ENCODE measurements at places on chromosomes 1 and 21.

DNA sequence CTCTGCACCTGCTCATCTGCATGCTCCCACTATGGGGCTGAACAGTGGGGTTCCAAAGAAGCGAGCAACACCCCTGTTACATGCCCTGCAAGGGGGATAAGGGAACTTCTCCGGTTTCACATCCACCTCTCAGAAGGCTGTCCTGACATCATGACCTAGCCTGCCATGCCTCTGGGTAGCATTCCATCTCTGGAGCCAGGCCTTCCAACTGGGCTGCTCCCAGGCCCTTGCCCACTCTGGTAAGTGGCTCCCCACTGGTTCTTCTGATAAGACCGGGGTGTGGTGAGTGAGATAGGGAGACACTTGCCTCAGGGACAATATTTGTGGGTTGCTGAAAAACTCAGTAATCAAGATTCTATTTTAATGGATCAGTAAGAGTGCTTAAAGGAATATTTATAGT, 57.8 kb downstream of the KCNJ15 start:
- DNase-seq: no peak
- no peak overlapping the region for H3K27ac ChIP-seq
- H3K27me3 ChIP-seq: no peaks in the 10 kb centered on the region
- H3K36me3 ChIP-seq: no peaks in the 10 kb centered on the region

- H3K27me3 ChIP-seq: no peaks in the 10 kb centered on the region
- no peaks in the 10 kb centered on the region for H3K36me3 ChIP-seq
- H3K4me1 ChIP-seq: peaks cover 10% of the 10 kb centered on the region
- no peak overlapping the region for H3K4me3 ChIP-seq
These were observed 166.2 kb downstream of the ASTN1 start for GRCh38 chr1:176998183-176998795.

GRCh38 chr1:117250061-117250606, 39.4 kb upstream of the VTCN1 start:
- H3K4me3 ChIP-seq: no peak overlapping the region
- H3K27ac ChIP-seq: no peak overlapping the region
- H3K36me3 ChIP-seq: no peaks in the 10 kb centered on the region
- no peaks in the 10 kb centered on the region for H3K4me1 ChIP-seq

GRCh38 chr1:67312615-67313014, 4.9 kb downstream of the IL12RB2 start:
- no peaks in the 10 kb centered on the region for H3K27me3 ChIP-seq
- no peak overlapping the region for H3K27ac ChIP-seq
- no peaks in the 10 kb centered on the region for H3K4me1 ChIP-seq
- H3K4me3 ChIP-seq: no peak overlapping the region
- no peaks in the 10 kb centered on the region for H3K36me3 ChIP-seq

DNA sequence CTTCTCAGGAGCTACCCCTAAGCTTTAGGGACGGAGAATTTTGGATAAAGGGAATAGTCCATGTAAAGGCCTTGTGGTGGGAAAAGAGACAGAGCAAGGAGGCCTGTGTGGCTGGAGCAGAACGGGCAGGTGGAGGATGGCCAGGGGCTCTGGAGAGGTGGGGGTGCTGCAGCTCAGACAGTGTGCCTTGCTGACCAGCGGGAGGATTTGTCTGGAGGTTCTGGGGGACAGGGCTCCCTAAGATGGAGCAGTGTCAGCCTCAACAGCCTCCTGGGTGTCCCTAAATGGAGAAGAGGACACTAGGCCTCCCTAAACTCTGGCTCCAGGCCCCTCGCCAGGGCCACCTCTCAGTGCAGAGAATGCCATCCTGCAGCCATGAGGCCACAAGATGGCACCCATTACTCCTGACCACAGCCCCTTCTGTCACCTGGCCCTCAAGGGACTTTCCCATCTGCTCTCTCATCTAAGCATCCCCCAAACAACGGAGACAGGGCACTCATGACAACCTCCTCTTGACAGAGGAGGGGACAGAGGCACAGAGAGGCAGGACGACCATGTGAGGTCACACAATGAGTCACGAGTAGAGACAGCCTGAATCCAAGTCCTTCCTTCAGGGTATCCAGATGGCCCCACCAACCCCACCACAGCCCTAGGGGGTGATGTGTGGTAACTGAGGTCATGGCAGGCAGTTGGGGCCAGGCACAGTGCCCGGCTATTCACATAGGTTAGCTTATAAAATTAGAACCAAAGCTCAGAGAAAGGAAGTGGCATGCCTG, 94.7 kb downstream of the DMRTB1 start:
- peak; percentile 12 for DNase-seq
- H3K27me3 ChIP-seq: peaks cover 1% of the 10 kb centered on the region
- H3K36me3 ChIP-seq: no peaks in the 10 kb centered on the region

DNA sequence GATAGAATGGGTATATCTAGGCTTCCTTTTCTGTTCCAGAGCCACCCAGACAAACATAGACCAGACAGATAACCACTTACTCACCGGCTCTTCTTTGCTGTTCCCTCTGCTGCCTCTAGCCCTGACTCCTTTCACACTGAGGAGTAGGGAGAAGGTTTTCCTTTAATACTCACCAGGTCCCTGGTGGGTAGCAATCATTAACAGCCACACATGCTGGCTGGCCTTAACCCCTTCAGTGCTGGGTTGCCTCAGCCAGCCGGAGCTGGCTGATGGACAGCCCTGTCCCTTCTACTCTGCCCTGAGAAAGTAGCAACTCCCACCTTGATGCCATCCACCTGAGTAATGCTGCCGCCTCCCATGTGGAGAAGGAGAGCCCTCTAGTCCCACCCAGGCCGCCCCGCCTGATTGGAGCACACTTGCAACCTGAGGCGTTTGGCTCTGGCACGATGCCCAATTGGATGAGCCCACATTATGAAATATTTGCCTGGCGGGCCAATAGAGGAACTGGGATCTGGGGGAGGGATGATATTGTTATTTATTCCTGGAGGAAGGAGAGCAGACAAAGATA, 71.6 kb downstream of the PLEKHA6 start:
- peaks cover 57% of the 10 kb centered on the region for H3K4me1 ChIP-seq
- peaks cover 4% of the 10 kb centered on the region for H3K36me3 ChIP-seq
- H3K27me3 ChIP-seq: peaks cover 6% of the 10 kb centered on the region
- H3K27ac ChIP-seq: peak overlapping the region; percentile 89
- peak overlapping the region; percentile 85 for H3K4me3 ChIP-seq

- no peak overlapping the region for H3K4me3 ChIP-seq
- no peak overlapping the region for H3K27ac ChIP-seq
- H3K36me3 ChIP-seq: no peaks in the 10 kb centered on the region
- no peaks in the 10 kb centered on the region for H3K4me1 ChIP-seq
These were observed 7.4 kb downstream of the GPR25 start for GRCh38 chr1:200880212-200880611.

DNA sequence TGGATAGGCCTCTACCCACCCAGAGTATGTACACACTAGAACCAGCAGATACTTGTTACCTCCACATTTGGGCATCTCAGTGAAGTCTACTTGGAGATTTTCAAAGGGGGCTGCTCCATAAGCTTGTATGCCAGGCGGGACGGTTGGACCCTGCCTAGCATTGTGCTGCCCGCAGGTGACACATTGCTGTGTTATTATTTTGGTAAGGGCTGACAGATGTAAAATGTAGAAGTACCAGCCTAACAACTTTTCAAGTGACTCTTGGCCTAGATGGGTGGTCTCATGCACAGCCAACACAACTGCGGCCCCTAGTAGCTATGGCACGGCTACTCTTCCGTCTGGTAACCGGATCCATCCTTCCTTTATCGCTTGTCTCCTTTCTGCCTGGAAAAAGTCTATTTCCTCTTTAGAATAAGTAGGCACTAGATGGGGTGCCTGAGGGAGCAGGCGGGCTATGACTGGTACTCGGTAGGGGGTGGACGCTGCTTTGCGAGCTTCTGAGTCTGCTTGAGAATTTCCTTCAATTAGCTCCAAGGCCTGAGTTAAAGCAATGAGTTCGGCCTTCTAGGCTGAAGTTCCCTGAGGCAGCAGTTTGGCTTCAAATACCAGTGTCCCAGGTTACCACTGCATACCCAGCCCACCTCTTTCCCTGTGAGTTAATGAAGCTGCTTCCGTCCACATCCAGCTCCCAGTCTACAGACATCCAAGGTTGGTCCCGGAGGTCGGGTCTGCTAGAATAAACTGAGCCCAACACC, 405.3 kb downstream of the TGFB2 start:
- DNase-seq: no peak
- H3K4me3 ChIP-seq: no peak overlapping the region
- no peak overlapping the region for H3K27ac ChIP-seq
- H3K36me3 ChIP-seq: no peaks in the 10 kb centered on the region
- H3K27me3 ChIP-seq: no peaks in the 10 kb centered on the region

DNA sequence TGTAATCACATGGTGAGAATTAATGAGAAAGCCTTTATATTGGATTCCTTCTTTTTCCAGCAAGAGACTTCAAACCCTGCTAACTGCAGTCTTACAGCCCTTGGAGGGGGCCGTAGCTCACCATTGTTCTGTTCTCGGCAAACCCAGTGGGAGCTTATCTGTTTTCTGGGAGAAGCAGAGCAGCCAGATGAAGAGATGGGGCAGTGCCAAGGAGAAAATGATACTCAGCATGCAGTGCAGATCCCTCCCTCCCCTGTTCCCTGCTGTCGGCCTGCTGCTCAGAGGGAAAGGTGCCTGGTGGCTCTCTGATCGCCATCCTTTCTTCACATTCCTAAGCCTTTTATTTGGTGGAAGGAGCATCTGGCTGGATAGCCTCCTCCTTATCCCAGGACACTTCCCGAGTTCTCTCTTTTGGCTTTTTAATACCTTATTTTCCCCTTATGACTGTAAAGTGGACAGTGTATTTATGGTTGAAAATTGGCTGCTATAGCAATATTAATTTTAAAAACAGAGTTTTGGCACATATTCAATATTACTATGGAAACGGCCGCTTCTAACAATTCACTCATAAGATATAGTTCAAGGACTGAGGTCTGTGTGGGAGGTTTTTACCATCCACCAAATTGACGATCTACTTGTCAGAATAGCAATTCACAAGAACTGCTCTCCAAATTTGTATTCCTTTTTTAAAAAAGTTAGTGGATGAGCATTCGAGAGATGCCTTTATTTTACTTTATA, 203.4 kb downstream of the CRB1 start:
- no peaks in the 10 kb centered on the region for H3K27me3 ChIP-seq
- DNase-seq: peak; percentile 25
- H3K4me3 ChIP-seq: no peak overlapping the region
- H3K36me3 ChIP-seq: no peaks in the 10 kb centered on the region
- no peak overlapping the region for H3K27ac ChIP-seq
- H3K4me1 ChIP-seq: peaks cover 7% of the 10 kb centered on the region

DNA sequence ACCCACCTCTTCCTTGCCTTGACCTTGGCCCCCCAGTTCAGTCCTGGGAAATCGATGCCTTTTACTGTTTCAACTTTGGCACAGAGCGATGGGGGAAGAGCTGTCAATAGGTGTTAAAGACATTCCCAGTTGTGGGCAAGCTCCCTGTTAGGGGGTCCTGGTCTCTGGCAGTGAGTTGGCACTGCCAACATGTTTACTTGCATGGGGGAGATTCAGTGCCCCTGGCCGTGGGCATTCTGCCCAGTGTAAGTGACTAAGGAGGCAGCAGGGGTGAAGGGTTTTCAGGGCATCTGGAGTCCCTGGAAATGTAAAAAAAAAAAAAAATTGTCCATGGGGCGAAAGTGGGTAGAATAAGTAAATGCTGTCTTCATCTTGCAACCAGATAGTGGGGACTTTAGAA, 407.0 kb downstream of the PTPRU start:
- H3K4me1 ChIP-seq: no peaks in the 10 kb centered on the region
- no peaks in the 10 kb centered on the region for H3K27me3 ChIP-seq
- no peak for DNase-seq
- no peak overlapping the region for H3K27ac ChIP-seq
- H3K4me3 ChIP-seq: no peak overlapping the region

DNA sequence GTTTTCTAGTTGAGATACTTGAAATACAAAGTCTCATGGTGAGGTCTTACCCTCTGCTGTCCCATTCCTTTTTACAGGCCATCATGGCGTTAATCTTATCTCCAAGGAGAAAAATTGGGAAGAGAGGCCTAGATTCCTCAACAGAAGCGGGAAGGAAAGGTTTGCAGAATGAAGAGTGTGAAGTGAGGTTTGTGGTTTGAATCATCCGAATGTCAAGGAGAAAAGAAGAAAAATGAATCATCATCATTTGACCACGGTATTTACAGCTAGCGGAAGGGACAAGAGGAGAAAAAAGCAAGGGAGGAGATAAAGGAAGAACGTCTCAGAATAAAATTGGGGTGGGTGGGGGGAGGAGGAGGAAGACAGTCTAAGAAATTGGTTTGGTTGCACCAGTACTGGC, 935 bp upstream of the COG2 start:
- peaks cover 5% of the 10 kb centered on the region for H3K36me3 ChIP-seq
- peaks cover 5% of the 10 kb centered on the region for H3K27me3 ChIP-seq
- H3K4me3 ChIP-seq: peak overlapping the region; percentile 96
- no peak for DNase-seq
- H3K27ac ChIP-seq: no peak overlapping the region
- peaks cover 7% of the 10 kb centered on the region for H3K4me1 ChIP-seq

GRCh38 chr1:244069326-244069898, 18.3 kb downstream of the ZBTB18 start:
- H3K27ac ChIP-seq: no peak overlapping the region
- H3K27me3 ChIP-seq: peaks cover 2% of the 10 kb centered on the region
- no peak overlapping the region for H3K4me3 ChIP-seq
- no peak for DNase-seq

GRCh38 chr1:217063172-217063908, 340.1 kb upstream of the ESRRG start:
- no peak overlapping the region for H3K27ac ChIP-seq
- no peak for DNase-seq
- H3K4me3 ChIP-seq: no peak overlapping the region
- no peaks in the 10 kb centered on the region for H3K27me3 ChIP-seq
- H3K4me1 ChIP-seq: no peaks in the 10 kb centered on the region

DNA sequence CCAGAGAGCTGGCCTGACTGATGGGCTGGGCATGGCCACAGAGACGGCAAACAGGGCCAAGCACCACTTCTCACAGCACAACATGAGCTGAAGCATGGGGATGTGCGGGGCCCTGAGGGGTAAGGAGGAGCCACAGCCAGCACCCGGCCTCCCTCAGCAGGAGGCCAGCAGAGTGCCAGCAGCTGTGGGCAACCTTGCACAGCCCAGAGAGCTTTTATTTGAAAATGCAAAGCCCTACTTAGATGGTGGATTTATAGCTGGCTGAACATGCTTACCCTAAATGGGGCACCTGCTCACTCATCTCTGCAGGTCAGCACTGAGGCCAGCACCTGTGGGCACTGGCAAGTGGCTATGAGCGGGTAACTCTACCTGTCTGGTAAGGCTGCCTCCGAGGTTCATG, 44.1 kb downstream of the SLC66A1 start:
- H3K36me3 ChIP-seq: no peaks in the 10 kb centered on the region
- no peak overlapping the region for H3K4me3 ChIP-seq
- no peak for DNase-seq
- H3K27ac ChIP-seq: no peak overlapping the region

- no peak overlapping the region for H3K4me3 ChIP-seq
- H3K27me3 ChIP-seq: peaks cover 6% of the 10 kb centered on the region
- no peaks in the 10 kb centered on the region for H3K36me3 ChIP-seq
These were observed 104.1 kb upstream of the TMPRSS2 start for GRCh38 chr21:41611966-41612606.
